ENCODE measurements at places on chromosomes 3 and 15. TPM values are rescaled to one million over a fixed set of nuclear protein-coding genes. Genes with fewer than 3 reads are reported as not detected.

- H3K36me3 ChIP-seq: no peaks in the 10 kb centered on the region
- peak overlapping the region; percentile 66 for H3K27ac ChIP-seq
- DNase-seq: peak; percentile 86
- H3K4me3 ChIP-seq: no peak overlapping the region
- H3K27me3 ChIP-seq: no peaks in the 10 kb centered on the region
Measured at GRCh38 chr3:151228666-151229040, 25.6 kb upstream of the GPR171 start.

DNA sequence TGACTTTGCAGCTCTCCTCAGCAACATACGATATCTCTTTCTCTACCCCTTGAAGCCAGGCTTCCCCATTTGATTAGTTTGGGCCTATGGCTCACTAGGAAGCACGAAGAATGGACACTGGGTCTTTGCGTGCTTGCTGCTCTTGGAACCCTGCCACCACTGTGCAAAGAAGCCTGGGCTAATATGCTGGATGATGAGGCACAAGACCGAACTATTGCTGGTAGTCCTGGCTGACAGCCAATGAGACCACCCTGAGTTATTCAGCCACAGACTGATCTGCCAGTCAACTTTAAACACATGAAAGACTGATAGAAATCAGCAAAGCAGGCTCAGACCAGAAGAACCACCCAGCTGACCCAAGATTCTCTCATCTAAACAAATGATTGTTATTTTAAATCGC lies 250.3 kb downstream of the CBLB start:
- H3K4me1 ChIP-seq: no peaks in the 10 kb centered on the region
- no peak overlapping the region for H3K4me3 ChIP-seq
- no peaks in the 10 kb centered on the region for H3K36me3 ChIP-seq
- no peak for DNase-seq
- H3K27me3 ChIP-seq: no peaks in the 10 kb centered on the region

- no peaks in the 10 kb centered on the region for H3K4me1 ChIP-seq
- H3K27ac ChIP-seq: no peak overlapping the region
- DNase-seq: no peak
- no peak overlapping the region for H3K4me3 ChIP-seq
- H3K27me3 ChIP-seq: no peaks in the 10 kb centered on the region
Measured at GRCh38 chr15:96225642-96226259, 104.7 kb upstream of the NR2F2 start.

The ZIC4 gene
- not detected for total RNA-seq

The DAPK2 gene
- total RNA-seq: 0.36 TPM
